ENCODE measurements at places on chromosomes 5 and 9.

DNA sequence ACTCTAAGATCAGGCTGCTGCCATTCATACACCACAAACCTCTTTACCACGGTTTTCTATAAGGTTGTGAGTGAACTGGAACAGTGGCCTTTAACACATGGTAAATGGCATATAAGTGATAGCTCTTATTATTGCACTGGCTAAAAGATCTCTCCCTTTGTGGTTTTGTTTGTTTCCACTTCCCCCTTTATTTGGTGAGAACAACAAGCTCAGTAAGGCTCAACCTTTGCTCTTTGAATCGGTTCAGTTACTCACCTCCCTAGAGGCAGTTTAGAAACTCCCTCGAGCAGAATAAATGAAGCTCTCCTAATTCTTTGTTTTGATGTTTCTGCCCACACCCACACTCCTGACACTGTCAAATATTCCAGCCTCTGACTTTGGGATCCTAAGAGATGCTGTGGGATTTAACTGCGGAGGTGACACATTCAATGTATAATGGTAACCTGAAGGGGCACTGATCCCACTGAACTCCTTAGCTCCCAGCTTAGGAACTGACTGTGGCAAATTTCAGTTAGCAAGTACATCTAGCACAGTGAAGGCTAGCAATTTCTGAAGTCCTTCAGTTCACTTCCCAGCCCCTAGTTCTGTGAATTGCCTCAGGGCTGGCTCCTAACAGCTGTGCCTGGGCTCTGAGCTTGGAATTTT lies 22.5 kb upstream of the RAD23B start:
- DNase-seq = peak; percentile 66

- DNase-seq = no peak
These were observed 102.2 kb downstream of the SNX18 start for GRCh38 chr5:54619731-54620130.

- no peak for DNase-seq
These were observed 7.7 kb upstream of the TSLP start for GRCh38 chr5:111063709-111064322.

GRCh38 chr9:132023419-132024180 lies 56.1 kb downstream of the MED27 start:
- no peak for DNase-seq
